ENCODE measurements at places on chromosomes 11 and 22.
A peak's percentile ranks its signal among the peaks of the same experiment; 100 is the strongest.

DNA sequence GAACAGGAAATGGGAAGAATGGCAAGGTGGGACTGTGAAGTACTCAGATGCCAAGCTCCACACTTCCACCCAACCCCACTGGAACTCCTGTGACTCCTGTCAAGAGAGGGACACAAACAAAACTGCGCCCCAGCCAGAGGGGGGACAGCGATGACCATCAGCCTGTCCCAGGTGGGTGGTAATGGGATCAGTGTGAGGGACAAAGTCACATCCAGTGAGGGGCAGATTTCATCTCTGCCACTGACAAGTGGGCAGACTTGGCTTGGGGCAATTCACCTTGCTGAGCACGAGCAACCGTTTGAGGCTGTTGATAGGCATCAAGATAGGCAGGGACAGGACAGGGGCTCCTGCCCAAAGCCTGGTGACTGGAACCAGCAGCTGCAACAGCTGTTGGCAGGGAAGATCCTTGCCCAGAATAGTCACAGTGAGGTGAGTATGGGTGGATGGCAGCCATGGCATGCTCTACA is 105.4 kb upstream of the PITPNB start:
- DNase-seq: no peak

- no peak for DNase-seq
Measured at GRCh38 chr11:126185259-126186024, 26.0 kb downstream of the RPUSD4 start.

- no peak for DNase-seq
Measured at GRCh38 chr11:2102132-2102882, 36.9 kb downstream of the IGF2 start.

GRCh38 chr11:16606784-16607674 is 131.4 kb upstream of the C11orf58 start:
- no peak for DNase-seq

DNA sequence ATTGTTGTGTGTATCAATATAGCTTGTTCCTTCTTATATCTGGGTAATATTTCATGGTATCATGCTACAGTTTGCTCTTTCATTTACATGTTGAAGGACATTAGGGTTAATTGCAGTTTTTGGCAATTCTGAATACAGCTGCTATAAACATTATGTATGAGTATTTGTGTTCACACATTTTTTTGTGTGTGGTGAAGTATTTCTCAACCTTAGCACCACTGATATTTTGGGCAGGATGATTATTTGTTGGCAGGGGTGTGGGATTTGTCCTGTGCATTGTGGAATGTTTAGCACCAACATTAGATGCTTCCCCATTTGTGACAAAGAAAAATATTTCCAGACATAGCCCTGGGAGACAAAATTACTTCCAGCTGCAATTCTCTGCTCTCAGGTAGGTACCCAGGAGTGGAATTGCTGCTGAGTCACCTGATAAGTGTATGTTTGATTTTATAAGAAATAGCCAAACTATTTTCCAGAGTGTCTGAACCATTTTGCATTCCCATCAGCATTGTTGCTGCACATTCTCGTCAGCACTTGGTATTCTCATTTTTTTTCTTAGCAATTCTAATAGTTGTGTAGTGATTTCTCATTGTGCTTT is 128.2 kb downstream of the SNX19 start:
- no peak for DNase-seq

- no peak for DNase-seq
Measured at GRCh38 chr11:126280595-126280994, 2.3 kb upstream of the TIRAP start.

GRCh38 chr22:28064920-28065319 is 145.9 kb upstream of the PITPNB start:
- DNase-seq: no peak

GRCh38 chr11:94151903-94152677 is 23.4 kb downstream of the PANX1 start:
- no peak for DNase-seq

DNA sequence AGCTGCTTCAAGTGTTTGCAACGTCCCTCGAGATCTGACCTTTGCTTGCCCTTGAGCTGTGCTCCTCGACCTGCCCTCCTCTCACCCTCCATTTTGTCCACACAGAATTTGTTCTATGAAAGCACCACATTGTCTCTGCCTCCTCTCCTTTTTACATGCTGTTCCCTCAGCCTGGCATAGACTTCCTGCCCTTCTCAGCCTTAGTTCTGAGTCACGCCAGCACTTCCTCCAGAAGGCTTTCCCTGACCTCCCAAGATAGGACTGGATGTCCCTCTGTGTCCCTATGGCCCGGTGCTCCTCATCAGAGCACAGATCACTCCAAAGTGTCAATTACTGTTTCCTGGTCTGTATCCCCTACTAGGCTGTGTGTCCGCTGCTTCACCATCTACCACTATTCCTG is 16.2 kb downstream of the JHY start:
- DNase-seq: no peak

GRCh38 chr22:33114565-33114964 is 56.4 kb upstream of the SYN3 start:
- no peak for DNase-seq

DNA sequence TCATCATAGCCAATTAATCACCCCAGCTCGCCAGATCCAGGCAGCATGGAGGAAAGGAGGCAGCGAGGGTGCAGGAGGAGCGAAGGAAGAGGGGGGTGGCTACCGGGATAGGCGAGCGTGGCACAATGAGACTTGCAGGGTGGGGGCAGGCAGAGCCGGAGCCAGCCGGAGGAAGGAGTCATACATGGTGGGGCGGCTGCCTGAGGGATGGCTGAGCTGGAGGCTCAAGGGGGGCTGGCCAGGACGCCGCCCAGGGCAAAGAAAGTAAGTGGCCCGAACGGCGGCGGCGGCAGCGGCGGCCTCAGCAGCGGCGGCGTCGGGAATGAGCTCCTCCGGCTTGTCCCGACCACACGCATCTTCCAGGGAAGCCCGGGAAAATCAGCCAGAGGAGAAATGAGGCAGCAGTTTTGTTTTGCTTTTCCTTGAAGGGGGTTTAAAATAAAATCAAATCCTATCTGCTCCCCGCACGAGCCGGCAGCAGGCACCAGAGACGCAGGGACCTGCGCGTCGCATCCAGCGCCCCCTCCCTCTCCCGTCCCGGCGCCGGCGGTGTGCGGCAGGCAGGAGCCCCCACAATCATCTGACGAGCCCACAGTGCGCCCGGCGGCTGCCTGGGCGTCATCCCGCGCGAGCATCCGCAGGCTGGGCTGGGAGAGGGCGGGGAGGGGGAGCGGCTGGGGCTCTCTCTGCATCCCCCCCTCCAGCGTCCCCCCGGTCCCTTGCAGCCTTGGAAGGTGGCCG is 263.6 kb downstream of the CTTN start:
- no peak for DNase-seq

DNA sequence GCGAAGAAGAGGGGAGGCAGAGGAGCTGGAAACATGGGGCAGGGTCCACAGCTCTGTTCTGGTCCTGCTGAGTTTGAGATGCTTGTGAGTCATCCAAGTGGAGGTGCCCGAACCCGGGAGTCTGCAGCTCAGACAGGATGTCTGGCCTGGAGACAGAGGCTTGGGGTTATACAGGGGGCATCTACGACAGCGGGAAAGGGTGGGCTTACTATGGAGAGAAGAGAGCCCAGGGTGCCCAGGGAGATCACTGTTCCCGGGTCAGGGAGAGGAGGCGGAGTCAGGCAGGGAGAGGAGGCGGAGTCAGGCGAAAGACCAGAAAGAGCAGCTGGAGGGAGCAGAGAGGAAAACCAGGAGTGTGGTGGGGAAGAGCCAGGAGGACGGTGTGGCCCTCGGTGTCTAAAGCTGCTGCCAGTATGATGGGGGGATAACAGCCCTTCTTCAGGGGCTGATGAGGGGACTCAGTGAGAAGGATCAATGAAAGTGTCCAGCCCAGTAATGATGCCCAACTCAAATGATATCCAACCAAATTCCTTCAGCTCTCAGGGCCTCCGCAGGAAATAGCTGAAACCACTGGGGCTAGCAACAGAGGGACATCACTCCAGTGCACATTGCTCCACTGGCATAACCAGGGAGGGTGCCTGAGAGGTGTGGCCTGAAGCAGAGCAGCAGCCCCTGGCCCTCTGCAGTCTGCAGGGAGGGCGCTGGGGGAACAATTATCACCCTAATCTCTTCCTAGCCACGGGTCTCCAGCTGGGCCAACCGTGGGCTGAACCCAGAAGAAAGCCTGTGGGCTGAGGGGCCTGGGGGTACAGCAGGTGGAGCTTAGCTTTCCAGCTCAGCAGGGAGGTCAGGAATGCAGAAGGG is 2.6 kb upstream of the LTBP3 start:
- DNase-seq: no peak

- no peak for DNase-seq
Measured at GRCh38 chr11:118277312-118277711, 13.2 kb upstream of the MPZL2 start.

- DNase-seq: no peak
Measured at GRCh38 chr22:37329238-37330140, 47.2 kb downstream of the CYTH4 start.

GRCh38 chr11:44770401-44770800 is 43.6 kb downstream of the TSPAN18 start:
- DNase-seq: no peak

GRCh38 chr11:6623391-6624363 is 4.5 kb upstream of the TPP1 start:
- no peak for DNase-seq

DNA sequence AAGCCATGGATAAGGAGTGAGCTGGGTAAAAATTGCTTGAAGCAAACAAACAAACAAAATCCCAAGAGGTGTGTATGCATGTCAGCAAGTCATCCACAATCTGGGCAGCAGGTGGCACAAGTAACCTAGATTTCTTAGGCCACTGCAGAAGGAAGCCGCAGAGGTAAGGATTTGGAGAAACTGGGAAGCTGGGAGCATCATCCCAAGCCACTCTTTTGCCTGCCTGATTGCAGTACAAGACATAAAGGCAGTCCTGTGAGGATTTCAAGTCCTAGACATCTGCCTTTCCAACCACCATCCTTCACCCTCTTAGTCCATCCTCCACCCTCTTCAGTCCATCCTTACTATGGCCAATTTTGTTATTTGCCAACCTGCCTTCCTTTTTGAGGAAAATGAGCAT is 67.2 kb upstream of the BMAL1 start:
- DNase-seq: no peak

DNA sequence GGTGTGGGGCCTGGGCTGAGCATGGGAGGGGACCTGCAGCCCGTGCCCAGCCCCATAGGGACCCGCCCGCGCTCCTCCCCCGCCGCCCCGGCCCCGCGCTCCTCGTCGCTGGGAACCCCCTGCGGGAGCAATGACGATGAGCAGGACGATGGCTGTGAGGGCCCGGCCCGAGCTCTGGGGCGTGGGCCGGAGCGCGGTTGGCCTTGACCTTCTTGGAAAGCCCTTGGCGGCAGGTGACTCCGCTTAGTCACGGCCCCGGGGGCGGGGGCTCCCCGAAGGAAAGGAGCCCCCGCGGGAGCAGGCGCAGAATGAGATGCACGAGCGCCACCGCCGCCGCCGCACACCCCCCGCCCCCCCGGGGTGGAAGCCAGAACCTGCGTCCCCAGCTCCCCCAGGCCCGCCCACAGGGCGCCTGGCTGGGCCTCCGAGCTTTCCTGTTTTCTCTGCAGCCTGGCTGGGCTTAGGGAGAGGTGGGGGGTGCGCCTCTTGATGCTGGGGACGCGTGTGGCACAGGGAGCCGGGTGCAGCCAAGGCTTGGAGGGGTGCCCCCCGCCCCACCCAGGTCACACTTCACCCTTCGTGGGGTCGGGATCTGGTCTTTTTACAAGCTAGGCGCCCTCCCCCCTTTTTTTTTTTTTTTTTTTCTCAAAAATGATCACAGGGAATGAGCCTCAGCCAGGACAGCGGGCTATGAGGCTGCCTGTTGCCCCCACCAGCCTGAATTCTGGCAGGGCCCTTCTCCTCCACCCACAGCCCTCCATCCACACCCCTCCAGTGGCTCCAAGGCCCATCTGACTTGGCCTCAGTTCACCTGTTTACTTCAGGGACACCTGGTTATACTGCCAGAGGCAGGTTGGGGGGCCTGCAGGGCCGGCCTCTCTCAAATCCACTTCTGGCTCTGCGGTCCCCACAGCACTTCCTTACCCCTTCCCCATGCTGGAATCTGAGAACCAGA is 17.9 kb downstream of the CRELD2 start:
- peak; percentile 90 for DNase-seq

GRCh38 chr22:20584872-20585638 is 77.6 kb downstream of the MED15 start:
- DNase-seq: no peak

GRCh38 chr11:44421090-44421675 is 111.2 kb upstream of the ALX4 start:
- no peak for DNase-seq

DNA sequence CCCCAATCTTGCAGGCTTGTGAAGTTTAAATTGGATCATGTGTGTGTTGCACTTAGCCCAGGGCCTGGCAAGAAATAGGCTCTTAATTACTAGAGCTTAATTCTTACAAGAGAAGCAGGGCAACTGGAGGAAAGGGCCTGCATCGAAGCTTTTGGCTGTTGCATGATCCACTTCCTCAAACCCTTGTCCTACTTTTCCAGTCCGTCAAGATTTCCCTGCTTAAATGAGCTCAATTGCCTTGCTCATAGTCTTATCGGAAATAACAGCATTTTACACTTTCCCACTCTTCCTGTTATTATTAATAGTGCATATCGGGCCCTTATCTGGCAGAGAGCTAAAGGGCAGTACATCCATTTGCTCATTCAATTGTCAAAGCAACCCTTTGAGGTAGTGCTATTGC is 18.1 kb downstream of the DTX4 start:
- DNase-seq: no peak

GRCh38 chr11:39341461-39341860 is 2118.0 kb downstream of the LRRC4C start:
- no peak for DNase-seq

- no peak for DNase-seq
Measured at GRCh38 chr11:61052182-61052972, 49.9 kb upstream of the CD5 start.

DNA sequence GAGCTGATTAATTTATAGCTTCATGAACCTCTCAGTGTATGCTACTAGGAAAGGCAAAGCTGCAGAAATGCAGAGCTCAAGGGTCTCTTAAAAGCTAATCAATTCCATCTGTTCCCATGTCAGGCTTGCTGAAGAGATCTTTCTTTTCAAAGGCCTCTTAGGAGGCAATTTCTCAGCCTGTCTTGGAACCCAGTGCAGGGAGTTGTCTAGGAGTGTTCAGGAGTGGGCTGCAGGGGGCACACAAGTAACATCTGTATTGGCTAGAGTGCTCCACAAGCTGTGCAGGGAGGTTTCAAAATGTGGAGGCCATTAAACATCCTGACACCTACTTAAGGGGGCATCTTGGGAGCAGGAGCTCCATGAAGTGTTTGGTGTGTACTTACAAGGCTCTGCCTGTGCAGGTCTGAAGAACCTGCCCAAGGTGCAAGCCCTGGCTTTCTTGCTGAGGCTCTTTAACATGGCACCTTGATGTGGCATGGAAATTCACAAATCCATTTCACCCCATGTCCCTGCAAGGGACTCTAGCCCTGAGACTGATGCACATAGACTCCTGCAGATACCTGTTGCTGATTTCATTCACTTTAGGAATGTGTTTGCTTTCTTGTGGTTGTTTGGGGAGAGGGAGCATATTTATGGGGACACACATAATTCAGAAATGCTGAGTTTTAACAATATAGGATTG is 134.7 kb downstream of the ME3 start:
- no peak for DNase-seq
